ENCODE measurements at places on chromosomes 12 and 14.

GRCh38 chr12:13060581-13060980 is 16.4 kb downstream of the FAM234B start:
- no peak for DNase-seq

DNA sequence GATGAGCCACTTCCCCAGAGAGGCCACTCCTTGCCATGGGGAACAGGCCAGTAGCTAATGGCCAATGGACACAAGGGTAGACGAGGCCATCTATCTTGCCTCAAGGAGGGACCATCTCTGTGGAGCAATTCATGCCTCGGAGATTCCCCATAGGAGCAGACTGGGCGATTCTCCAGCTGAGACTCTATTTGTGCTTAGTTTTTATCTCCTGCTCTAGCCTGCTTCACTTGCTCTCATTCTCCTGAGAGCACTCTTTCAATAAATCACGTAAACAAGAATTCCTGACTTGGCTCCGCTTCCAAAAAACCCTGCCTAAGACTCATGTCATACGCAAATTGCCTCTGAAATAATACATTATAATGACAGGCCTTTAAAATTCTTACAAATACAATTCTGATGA is 396.4 kb upstream of the USP15 start:
- DNase-seq, result no peak

DNA sequence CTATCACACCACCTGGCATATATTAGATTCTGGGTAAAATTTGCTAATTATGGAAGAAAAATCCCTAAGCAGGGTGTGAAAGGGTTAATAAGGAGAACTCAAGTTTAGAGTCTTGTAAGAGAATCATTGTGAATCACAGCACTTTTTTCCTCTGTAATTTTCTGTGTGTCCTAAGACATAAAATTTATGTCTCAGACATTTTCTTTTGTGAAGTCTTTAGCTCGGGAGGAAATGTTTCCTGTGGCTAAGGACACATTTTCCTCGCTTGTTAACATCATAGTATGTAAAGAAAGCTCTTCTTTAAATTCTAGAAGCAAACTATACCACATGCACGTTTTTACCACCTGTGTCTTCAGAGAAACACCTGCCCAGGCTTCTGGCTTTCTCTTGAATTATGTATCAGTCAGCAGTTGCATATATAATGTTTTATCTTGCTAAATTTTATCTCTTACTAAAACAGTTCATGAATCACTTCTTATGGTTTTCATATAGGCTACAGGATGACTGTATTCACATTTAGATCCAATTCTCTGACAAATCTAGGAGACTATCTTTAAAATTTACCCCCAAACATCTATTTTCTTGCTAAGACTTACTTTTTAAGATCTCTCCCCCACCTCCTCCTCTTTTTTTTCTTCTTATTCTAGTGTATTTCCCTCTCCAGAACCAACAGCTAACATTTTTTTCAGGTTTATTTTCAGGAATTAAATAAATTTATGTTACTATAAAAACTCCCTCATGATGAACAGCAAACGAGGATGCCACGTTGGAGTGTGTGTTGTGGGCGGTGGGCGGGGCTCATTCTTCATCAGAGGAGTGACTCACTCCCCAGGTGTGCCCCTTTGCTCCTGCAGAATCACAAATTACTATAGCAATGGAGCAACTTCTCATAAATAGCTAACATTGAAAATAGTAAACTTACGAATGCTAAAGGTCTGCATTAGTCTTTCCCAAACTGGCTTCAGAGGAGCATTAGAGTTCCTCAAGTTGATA is 11.6 kb upstream of the CSRP2 start:
- DNase-seq, result peak; percentile 39

GRCh38 chr12:54983536-54984101 is 943 bp downstream of the TESPA1 start:
- peak; percentile 45 for DNase-seq

DNA sequence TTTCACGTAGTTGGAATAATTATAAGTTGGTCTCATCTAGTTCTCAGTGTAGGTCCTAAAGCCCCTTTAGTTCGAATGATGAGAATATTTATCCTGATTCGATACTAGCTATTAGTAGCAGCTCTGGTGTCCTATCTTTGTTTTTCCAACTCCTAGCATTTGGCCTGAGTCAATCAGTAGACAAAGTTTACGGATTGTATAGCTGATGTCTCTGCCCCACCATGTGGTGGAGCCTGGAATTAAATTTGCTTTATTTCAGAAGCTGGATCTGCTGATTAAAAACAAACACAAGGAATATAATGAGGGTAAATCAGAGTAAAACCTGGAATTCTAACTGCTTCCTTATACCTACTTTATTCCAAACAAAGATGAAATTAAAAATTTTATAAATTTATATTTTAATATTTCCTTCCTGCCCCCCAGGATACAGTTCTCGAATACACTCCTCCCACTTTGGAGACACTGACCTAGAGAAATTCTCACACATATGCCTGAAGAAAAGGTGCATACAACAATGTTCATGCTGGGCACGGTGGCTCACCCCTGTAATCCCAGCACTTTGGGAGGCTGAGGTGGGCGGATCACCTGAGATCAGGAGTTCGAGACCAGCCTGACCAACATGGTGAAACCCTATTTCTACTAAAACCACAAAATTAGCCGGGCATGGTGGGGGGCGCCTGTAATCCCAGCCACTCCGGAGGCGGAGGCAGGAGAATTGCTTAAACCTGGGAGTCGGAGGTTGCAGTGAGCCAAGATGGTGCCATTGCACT is 7.6 kb upstream of the BRMS1L start:
- no peak for DNase-seq

DNA sequence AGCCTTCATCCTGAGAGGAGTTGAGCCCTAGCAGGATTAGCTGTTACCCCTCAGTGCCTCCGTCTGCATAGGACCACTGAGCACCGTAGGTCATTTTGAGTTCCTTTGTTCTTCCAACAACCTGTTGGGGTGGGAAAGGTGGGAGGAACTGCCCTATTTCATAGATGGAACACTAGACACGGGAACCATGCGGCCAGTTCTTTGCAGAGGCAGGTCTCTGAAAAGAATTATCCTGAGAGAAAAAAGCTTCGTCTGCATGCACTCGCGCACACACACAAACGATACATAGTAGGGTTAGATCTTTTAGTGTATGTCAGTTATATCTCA is 28.5 kb downstream of the TRAFD1 start:
- DNase-seq, result no peak

DNA sequence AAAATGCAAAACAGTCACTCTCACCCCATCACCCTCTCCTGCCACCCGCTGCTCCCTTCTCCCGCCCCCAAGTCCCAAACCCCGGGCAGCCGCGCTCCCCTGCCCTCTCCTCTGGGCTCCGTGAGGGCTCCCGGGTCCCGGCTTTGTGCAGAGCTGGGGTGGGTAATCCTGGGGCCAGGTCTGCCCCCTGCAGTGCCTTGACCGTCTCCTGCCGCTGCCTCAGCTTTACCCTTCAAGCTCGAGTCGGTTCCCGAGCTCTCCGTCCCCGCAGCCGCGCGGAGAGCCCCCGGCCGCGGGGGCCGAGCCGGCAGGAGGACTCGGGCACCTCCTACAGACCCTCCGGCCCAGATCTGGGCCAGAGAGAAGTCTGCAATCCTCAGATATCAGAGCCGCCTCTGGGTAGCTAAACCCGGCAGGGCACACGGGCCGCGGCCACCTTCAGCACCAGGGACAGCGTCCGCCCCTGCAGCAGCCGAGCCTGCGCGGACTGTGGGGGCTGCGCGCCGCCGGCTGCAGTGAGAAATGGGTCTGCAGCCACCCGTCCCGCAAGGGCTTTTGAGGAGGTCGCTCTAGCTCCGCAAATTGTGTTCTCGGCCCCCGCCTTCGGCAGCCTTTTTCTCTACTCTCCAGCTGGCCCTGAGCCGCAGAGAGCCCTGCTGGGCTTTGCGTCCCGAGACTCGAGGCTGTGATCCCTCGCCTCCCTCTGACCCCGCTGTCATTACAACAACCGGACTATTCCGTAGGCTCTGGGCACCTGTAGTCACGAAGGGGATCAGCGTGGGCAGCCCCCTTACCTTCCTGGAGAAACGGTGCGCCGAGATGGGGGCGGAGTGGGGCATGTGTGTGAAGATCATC is 1.2 kb downstream of the PRMT8 start:
- no peak for DNase-seq

- no peak for DNase-seq
Observed at GRCh38 chr14:90288651-90289355, 32.5 kb downstream of the PSMC1 start.

- no peak for DNase-seq
Observed at GRCh38 chr14:33880330-33880729, 70.5 kb downstream of the EGLN3 start.

DNA sequence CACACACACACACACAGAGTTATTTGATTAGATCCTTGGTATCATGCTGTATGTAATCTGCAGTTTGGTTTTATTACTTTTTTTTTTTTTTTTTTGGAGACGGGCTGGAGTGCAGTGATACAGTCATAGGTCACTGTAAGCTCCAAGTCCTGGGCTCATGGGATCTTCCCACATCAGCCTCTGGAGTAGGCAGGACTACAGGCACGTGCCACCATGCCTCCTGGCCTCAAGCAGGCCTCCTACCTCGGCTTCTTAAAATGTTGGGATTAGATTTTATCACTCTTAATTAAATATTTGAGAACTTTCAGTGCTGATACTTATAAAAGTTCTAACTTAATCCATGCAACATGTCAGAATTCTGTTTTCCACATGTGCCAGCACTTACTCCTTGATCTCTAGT is 31.3 kb upstream of the PSEN1 start:
- DNase-seq, result no peak

GRCh38 chr12:57940052-57940914 is 1.1 kb upstream of the ATP23 start:
- no peak for DNase-seq

- DNase-seq, result no peak
Observed at GRCh38 chr12:122062832-122063693, 15.5 kb upstream of the MLXIP start.

DNA sequence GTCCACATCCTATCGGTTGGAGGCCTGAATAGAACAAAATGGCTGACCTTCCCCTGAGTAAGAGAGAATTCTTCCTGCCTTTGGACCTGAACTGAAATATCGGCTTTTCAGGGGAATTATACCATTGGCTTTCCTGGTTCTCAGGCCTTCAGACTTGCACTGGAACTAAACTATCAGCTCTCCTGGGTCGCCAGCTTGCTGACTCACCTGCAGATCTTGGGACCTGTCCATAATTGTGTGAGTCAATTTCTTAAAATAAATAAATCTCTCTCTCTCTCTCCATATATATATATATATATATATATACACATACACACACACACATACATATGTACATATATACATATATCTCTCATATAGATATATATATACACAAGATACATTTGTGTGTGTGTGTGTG is 41.6 kb downstream of the KCNK10 start:
- no peak for DNase-seq

DNA sequence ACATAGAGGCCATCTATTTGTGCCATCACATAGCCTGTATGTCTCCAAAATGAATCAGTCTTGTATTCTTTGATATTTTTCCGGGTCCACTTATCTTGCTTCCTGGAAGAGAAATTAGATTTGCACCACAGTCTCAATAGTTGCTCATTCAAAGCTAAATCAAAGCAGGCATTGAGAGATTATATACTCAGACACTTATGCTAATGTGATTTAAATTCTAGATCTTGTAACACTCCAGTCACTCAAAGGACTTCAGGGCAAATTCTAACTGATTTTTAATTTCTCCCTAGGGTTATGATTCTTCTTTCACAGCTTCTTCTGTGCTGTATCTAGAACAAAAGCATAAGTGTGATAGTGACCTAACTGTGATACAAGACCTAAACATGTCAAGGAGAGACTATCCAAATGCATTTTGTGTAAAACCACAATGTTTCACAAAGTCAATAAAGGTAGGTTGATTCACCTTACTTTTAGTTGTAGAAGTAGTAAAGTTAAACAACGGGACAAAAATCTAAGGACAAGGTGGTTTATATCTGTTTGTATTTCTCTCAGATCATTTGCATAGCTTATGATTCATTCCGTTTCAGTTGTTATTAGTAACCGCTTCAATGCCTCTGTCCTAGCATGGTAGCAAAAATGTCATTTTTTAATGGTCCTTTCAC is 26.8 kb downstream of the PLBD1 start:
- no peak for DNase-seq

GRCh38 chr14:96893966-96894622 is 96.9 kb downstream of the VRK1 start:
- no peak for DNase-seq

GRCh38 chr12:42213023-42213422 is 25.0 kb downstream of the YAF2 start:
- DNase-seq, result no peak

GRCh38 chr12:97647142-97647541 is 184.5 kb downstream of the RMST start:
- DNase-seq, result no peak

DNA sequence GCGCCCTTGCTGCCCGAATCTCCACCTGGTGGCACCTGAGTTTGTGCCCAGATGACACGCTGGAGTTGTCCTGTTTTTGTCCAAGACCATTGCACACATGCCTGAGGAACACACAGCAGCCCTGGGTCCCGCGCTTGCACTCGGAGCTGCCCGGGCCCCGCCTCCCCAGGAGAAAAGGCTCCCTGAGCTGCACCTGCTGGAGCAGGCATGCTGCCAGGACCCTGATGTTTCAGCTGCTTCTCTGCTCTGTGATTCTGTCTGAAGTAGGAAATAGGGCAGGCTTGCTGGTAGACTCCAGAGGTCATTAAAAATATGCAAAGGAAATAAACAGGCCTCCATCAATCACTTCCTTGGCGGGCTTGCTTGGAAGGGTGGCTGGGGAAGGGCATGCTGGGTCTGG is 271.6 kb downstream of the CACNA1C start:
- DNase-seq, result no peak

GRCh38 chr12:23954332-23954731 is 4.9 kb upstream of the SOX5 start:
- no peak for DNase-seq

- no peak for DNase-seq
Observed at GRCh38 chr12:16136219-16136988, 141.1 kb downstream of the SLC15A5 start.

DNA sequence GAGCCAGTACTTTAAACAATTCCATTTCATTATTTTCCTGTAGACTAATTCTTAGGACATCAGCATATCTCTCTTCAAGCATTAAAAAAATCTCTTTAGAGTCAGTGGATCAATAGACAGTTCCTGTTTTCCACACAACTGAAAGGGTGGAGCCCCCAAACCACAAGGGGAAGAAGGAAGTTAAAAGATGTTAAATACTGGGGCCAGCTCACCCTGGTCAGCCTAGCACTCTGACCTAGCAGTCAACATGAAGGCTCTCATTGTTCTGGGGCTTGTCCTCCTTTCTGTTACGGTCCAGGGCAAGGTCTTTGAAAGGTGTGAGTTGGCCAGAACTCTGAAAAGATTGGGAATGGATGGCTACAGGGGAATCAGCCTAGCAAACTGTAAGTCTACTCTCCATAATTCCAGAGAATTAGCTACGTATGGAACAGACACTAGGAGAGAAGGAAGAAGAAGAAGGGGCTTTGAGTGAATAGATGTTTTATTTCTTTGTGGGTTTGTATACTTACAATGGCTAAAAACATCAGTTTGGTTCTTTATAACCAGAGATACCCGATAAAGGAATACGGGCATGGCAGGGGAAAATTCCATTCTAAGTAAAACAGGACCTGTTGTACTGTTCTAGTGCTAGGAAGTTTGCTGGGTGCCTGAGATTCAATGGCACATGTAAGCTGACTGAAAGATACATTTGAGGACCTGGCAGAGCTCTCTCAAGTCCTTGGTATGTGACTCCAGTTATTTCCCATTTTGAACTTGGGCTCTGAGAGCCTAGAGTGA is at the start of gene LYZ:
Gene LYZ, plus strand, starts transcription at position 220 of the 777 bp plus-strand sequence. Its CDS starts 28 bp downstream, at position 248.
- DNase-seq, result no peak

Data from stimulated activated CD8-positive, alpha-beta memory T cell treated with anti-CD3 and anti-CD28 coated beads, Interleukin-4, amount 100 ng/mL, for 4 hours (primary cell).